ENCODE measurements at places on chromosomes 2 and 18.

DNA sequence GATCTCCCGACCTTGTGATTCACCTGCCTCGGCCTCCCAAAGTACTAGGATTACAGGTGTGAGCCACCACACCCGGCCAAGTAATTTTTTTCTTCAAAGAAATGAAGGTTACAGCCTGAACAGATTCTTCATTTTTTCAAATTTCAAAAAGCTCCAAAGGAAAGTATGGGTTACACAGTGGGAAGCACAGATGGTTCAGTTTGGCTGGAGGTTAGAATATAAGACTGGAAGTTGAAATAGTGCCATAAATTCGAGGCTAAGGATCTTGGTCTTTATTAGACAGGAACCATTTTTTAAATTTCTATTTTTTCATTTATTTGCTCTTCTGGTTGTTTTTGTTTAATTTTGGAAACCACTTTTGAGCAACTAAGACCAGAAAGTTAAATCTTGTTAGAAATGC is 120.0 kb downstream of the STK39 start:
- DNase-seq = no peak

GRCh38 chr18:79571211-79572092 is 108.2 kb upstream of the CTDP1 start:
- DNase-seq = no peak

DNA sequence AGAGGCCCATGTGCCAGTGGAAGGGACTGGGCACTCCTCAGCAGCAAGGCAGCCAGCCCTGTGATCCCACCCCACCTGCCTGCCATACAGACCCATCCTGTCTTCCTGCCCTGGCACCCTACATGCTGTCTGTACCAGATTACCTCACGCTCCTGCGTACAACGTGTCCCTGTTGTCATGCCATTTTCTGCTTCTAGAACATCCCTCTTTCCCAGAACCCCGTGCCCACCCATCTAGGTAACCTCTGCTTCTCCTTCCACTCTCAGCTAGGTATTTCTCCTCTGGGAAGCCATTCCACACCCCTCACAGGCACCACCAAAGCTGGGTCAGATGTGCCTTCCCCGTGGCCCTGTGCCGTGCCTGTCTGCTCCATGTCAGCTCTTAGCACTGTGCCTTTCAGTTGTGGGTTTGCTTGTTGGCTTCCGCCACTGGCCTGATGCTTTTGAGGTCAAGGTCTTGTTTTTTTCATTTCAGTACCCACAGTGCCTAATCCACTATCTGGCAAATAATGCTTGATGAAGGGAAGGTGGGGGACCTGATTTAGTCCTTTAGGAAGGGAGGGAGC is 71.7 kb upstream of the ALPP start:
- DNase-seq = no peak

DNA sequence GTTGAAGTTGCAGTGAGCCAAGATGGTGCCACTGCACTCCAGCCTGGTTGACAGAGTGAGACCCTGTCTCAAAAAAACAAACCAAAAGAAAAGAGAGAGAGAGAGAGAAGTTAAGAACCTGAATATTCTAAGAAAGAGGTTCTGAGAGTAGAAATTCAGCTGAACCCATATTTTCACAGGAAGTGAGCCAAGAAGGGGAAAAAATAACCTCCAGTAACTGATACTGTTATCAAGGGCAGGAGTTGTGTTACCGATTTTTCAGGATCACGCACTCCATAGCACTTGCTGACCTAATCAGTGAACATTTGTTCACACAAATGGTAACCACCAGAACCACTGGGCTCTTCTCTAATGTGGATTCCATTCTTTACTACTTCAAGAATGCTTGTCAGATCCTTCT is 39.1 kb upstream of the BZW1 start:
- DNase-seq = no peak

DNA sequence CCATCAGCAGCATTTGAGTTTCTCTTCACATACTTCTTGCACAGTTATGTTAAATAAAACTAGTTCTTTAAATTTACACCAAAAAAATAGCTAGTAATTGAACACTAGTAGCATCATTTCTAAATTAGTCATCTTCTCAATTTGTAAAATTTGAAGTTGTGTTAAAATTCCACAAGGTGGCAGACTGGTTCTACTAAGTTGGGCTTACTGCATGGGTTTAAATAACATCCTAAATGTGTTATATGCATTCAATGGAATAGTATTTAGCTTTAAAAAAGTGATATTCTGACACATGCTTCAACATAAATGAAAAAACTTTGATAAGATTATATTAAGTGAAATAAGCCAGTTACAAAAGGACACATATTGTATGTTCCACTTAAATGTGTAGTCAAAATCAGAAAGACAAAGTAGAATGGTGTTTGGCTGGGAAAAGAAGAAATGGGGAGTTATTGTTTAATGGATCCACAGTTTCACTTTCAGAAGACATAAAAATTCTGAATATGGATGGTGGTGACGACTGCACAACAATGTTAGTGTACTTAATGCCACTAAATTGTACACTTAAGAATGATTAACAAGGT is 28.7 kb upstream of the RPRD1A start:
- peak; percentile 41 for DNase-seq

DNA sequence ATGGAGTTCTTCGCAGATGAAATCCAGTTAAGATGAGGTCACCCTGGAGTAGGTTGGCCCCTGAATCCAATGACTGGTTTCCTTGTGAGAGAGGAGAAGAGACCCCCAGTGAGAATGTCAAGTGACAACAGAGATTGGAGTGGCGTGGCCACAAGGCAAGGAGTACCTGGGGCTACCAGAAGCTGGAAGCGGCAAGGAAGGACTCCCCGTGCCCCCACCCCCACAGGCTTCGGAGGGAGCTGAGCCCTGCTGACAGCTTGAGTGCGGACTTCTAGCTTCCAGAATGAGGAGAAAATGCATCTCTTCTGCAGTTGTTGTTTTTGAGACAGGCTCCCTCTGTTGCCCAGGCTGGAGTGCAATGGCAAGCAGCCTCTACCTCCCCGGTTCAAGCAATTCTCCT is 78.0 kb upstream of the HPCAL1 start:
- DNase-seq = no peak

DNA sequence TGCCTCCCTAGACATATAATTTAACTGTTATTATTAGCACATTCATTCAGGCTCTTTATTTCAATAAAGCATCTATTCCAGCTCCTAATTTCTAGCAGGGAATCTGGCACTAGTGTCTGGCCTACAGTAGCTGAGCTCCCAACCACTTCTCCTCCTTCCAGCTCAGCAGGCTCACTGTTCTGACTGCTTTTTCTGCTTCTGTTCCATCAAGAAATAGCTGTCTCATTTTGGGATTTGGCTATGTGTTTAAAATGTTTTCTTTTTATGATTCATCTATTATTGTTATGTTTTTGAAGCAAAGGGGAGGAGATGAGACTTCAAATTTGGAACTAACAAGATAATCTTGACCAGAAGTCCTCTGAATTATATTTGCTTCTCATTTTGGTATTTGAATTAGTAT is 172.7 kb upstream of the SMAD7 start:
- DNase-seq = peak; percentile 78

GRCh38 chr2:120346667-120347358 is 877 bp downstream of the INHBB start:
- no peak for DNase-seq

GRCh38 chr2:23692263-23692662 is 234.7 kb downstream of the ATAD2B start:
- DNase-seq = no peak

- no peak for DNase-seq
Measured at GRCh38 chr2:129757915-129758783, 221.3 kb upstream of the RAB6C start.

DNA sequence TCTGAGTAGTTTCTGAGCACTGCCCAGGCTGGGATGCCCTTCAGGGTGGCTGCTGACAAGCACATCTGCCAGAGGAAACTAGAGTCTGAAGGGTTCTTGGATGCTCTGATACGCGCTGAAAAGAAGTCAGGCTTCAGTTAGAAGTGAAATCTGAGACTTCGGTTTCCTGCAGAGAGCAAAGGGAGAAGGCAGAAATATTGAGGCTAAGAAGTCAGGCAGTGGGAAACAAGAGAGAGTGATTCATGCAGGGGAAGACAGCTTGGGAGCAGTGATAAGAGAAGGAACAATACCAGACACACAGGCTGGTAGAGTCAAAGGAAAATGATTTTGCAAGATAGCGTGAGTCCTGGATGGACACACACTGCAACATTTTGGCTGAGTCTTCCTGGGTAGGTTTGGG is 51.0 kb upstream of the BOD1L2 start:
- no peak for DNase-seq

- DNase-seq = no peak
Measured at GRCh38 chr2:113079131-113079530, 11.4 kb downstream of the IL1F10 start.

DNA sequence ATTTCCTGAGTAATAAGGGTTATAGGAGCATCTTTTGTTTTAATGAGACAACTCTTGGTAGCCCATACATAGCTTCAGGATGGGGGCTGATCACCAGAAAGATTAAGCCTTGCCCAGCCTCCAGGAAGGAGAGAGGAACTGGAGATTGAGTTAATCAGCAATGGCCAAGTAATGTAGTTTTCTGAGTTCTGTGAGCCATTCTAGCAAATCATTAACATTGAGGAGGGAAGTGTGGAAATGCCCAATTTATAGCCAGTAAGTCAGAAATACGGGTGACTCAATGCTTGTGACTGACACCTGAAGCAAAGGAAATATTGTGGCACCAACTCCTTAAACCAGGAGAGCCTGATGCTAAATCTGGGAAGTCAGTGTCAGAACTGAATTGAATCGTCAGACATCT is 205.1 kb upstream of the SRD5A2 start:
- no peak for DNase-seq
